SK-MEL-5 (cell line): ENCODE measurements at places on chromosomes 5 and 9. TPM values are rescaled to one million over a fixed set of nuclear protein-coding genes. Genes with fewer than 3 reads are reported as not detected.

DNA sequence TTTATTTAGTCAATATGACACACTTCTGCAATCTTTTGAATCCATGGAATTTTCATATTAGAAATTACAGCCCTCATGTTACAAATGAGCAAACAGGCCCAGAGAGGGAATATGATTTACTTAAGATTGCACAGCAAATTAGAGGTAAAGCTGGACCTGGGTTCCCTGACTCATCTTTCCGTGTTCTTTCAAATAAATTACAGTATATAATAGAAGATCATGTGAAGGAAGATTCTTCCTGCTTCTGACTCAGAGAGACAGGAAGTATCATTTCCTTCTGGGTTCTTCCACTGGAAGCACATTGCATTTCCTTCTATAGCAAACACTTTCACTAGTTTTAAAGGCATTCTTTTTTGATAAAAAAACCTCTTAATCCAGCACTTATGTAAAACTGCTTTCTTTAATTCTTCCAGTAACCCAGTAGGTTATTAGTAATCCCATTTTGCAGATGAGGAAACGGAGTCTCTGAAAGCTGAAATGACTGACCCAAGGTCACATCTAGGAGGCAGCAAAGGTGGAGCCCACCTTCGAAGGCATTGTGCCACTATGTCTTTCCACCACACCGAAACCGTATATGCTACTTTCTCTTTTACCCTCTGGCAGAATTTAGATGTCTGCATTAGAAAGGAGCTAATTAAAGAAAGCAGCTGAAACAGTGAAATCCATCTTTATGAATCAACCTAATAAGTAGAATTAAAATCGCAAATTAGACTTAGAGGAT lies 566.7 kb upstream of the KLF4 start:
- DNase-seq, result no peak

Gene MACROH2A1
- 117 and 137 TPM in 2 replicates for total RNA-seq

DNA sequence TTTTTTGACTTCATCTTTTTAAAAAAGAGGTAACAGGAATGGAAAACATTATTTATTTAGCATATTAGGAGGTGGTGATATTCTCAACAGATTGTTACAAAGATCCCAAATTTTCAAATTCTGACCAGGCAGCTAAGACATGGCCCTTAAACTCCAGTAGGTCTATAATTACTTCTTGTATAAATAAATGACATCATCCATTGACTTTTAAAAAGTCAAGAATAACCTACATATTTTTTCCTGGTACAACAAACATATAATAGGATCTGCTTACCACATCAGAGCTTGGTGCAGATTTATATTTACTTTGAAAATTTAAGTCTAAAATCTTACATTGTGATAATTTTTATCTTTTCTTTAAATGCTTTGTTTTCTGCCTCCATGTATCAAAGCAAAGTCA lies 92.2 kb upstream of the TRPM3 start:
- DNase-seq, result no peak

Gene PLEKHG4B
- 0.53 and 1.8 TPM in 2 replicates for total RNA-seq
